ENCODE measurements at places on chromosomes 11 and 22.

DNA sequence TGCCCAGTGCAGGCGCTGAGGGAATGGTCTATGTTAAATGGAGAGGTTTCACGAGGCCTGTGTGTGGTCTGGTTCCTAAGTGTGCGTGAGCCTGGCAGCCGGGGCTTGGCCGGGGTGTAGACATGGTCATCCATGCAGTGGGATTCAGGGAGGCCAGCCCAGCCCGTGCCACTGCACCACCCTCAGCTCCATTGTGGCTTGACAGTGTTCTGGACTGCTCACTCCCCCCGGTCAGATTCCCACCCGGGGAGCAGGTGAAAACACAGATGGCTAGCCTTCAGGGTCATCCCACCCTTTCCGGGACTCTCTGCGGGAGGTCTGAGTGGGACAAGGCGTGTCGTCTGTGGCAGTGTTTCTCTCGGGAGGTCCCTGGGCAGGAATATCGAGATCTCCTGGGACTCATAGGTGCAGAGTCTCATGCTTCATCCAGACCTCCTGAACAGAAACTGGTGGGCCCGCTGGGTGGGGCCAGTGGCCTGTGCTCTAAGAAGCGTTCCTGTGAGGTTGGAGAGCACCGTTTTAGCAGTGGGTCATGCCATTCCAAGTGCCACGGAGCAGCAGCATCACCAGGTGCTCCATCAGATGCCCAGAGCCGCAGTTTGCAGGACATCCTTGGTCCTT lies 52.3 kb downstream of the ST14 start:
- no peak for DNase-seq

- DNase-seq, result no peak
Measured at GRCh38 chr22:35305525-35306070, 5.9 kb downstream of the TOM1 start.

DNA sequence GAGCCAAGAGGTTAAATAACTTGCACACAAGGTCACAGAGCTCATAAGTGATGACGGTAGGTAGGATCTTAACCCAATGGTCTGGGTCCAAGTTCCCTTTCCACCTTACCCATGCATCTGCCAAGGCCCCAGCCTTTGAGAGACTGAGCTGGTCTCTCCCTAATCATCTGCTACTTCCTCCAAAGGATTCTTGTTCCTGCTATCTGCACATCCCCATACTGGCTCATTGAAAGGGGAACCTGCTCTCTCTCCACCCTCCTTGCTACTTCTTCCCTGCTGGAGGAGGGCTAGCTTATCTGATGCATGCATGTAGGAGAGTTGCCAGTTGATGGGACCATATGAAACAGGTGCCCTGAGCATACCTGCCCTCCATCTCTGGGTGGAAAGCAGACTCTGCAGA lies 47.7 kb downstream of the COMMD9 start:
- no peak for DNase-seq

DNA sequence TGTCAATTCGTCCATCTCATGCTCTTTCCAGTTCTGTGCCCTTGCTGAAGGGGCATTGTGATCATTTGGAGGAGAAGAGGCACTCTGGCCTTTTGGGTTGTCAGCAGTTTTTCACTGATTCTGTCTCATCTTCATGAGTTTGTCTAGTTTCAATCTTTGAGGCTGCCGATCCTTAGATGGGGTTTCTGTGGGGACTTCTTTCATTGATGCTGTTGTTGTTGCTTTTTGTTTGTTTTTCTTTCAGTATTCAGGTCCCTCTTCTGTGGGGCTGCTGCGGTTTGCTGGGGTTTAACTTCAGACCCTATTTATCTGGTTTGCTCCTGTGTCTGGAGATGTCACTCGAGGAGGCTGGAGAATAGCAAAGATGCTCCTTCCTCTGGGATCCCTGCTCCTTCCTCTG lies 224.3 kb downstream of the JRKL start:
- DNase-seq, result no peak

GRCh38 chr11:106625566-106625965 lies 392.7 kb downstream of the GUCY1A2 start:
- DNase-seq, result no peak

- DNase-seq, result peak; percentile 12
Measured at GRCh38 chr11:119759324-119759723, 30.3 kb upstream of the NECTIN1 start.

DNA sequence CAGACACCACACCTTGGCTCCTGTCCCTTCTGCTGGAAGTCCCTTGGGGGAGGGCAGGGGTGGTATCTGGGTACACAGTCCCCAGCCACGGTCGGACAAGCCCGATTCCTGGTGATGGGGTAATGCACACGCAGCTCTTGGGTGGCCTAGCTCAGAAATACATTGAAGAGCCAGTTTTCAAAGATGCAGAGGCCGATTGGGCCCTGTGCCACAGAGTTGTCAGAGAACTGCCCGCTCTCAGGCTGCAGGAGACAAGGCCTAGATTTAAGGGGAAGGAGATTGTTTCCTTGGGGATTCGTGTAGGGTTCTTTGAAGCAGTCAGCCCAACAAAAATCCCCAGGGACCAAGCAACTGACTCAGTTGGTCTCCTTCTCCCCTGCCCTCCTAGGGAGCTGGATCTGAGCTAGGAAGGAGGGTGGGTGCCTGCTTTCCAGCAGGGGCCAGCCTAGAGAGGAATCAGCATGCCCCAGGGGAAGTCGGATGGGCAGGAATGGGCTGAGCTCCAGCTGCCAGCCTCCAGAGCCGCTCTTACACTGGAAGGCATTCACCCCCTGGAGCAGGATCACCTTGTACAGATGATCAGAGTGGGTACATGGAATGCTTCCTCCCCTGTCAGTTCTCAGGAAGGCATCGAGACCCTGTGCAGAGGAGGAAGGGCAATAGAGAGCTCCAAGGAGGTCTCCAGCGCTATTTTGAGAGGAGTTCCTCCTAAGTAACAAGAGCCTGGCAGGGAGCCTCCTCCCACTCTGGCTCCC lies 3.3 kb upstream of the SCN4B start:
- no peak for DNase-seq

DNA sequence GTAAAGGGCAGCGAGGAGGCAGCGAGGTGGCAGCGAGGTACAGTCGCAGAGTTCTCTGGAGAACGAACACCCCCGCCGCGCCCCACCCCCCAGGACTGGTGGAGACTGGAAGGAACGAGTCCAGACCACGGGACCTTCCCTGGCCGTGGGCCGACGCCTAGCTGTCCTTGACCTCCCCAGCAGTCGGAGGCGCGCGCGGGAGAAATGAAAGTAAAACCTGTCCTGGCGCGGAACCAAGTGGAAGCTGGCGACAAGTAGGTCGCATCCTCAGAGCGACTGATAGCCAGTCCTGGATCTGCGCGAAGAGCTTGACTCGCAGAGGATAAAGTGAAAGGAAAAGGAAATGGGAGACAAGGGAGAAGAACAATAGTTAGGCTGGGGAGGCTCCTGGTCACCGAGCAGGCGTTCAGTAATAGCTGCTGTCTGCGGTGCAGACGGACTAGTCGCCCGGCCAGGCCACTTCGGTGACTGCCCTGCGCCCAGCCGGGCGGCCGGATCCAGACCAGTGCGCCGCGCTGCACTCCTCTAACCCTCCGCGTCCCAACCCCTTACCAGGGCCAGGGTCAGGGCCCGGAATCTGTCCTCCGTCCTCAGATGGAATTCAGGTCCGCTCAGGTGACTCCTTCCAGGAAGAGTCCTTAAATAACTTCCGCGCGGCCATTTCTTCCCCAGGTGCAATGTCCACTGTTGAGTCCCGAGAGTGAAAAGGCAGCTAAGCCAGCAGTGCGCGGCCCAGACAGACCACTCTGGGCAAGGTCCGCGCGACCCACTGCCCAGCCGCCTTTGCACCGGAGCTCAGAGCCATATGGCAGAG lies 1.9 kb upstream of the ADM start:
- DNase-seq, result no peak

DNA sequence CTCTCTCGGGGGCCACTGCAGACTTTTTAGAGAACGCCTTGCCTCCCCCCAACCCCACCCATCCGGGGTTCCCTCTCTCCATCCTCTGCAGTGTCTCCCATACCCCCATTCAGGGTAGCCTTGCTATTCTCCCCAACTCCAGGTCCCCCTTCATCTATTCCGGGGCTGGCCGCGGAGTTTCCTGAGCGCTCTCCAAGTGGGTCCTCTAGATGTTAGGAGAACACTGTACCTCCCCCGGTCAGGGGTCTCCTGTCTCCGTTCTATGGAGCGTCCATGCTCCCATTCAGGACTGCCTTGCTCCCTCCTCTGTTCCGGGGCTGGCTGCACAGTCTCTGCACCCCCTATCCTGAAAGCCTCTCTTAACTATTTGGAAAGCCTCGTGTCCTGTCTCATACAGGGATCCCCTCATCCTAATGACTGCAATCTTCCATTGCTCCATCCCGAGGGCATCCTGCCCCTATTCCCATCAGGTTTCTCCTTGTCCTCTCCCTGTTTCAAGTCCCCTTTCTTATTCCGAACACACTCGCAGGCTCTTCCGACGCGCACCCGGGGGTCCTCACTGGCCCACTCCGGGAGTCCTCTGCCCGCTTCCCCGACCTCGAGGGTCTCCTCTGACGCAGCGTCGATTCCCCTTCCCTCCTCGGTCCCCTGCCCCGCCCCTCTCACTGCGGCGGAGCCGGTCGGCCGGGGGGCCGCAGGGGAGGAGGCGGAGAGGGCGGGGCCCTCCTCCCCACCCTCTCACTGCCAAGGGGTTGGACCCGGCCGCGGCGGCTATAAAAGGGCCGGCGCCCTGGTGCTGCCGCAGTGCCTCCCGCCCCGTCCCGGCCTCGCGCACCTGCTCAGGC lies at the start of gene NEFH:
Gene NEFH, plus strand, starts transcription at position 802 of the 845 bp plus-strand sequence. CDS start 45 bp downstream, outside the sequence.
- DNase-seq, result no peak

- DNase-seq, result no peak
Measured at GRCh38 chr11:86438685-86439084, 64.0 kb downstream of the CCDC81 start.

DNA sequence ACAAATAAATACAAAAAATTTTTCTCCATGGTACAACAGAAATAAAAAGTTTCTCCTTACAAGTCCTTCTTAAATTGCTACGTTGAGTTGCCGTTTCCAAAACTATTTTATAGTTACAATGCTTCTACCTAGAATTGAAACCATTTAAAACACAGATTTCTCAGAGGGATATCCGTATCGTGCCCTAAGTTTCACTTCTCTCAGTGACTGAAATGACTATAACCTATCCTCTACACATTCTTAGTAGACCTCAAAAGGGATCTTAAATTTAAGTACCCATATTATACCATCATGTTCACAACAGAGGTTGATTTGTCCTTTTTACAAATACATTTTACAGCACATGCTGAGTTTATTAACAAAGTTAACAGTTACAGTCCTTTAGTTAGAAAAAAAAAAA lies 44.1 kb downstream of the USP28 start:
- no peak for DNase-seq

GRCh38 chr22:26276529-26277160 lies 107.4 kb downstream of the SEZ6L start:
- DNase-seq, result no peak

- no peak for DNase-seq
Measured at GRCh38 chr11:109957000-109957399, 136.2 kb upstream of the ZC3H12C start.

- DNase-seq, result no peak
Measured at GRCh38 chr22:20390394-20390907, 3.5 kb upstream of the ZNF74 start.

DNA sequence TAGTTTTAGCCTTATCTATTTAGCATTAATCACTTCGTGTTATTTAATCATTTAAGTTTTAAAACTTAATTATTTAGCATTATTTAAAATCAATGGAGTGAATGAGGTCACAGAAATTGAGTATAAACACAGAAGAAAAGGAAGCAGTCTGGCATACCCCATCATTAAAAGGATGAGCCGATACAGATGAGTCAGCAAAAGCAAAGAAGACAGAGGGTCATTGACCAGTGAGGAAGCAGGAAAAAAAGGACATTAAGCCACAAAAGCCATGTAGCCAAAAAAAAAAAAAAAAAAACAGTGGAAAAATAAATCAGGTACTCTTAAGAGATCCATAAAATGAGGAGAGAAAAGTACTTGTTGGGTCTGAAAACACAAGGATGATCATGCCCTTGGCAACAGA lies 71.5 kb downstream of the TYR start:
- DNase-seq, result no peak

- no peak for DNase-seq
Measured at GRCh38 chr11:108994887-108995286, 330.0 kb downstream of the DDX10 start.

DNA sequence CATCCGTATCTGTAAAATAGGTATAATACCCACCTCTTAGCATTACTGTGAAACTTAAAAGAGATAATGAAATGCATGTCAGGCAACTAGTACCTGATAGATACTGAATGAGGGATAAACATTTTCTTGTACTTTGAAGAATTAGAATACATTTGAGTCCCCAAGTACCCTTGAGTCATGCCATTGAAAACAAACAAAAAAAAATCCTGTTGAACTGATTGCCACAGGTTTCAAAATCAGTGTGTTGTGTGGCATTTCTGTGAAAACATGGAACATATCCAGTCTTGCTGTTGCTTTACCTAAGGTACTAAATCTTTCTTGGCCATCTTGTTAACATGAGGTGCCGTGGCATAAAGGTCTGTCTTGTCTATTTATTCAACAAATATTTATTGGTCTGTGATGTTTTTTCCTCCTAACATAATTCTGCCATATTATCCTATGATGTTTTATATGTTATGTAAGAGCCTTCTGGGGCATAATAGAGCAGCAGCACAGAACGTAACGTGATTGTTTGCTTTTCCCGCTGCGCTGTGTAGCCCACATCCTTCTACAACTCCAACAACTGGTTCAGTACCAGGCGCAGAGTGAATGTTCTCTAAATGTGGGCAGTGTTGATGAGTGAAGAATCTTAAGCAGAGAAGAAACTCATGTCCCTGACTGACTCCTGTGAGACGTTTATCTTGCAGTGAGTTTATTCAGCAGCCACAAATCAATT lies 79.3 kb upstream of the RAB1B start:
- no peak for DNase-seq

DNA sequence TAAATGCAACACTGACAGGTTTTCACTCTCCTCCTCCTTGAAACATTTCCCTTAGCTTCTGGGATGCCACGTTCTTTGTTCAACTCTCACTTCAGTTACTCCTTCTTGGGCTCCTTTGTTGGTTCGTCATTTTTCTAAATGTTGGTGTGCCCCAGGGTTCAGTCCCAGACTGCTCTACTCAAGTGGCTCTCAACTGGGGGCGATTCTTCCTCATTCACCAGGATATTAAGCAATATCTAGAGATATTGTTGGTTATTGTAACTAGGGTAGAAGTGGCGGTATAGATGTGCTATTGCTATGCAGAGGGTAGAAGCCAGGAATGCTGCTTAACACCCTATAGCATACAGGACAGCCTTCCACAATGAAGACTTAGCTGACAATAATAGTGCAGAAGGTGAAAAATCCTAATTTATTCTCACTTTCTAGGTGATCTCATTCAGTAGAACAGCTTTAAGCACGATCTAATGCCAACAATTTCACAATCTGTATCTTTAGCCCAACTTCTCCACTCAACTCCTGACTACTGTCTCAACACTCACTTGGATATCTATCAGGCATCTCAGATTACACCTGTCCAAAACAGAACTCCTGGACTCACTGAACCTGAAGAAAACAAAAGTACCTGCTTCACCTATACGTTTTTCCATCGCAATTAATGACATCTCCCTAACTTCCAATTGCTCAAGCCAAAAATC lies 4.6 kb downstream of the NUP160 start:
- DNase-seq, result no peak

- DNase-seq, result no peak
Measured at GRCh38 chr11:125192183-125192582, 27.6 kb downstream of the PKNOX2 start.

GRCh38 chr11:57277845-57278720 lies 41.0 kb upstream of the APLNR start:
- peak; percentile 85 for DNase-seq

- DNase-seq, result peak; percentile 47
Measured at GRCh38 chr11:112229746-112230433, 3.7 kb downstream of the PTS start.

- no peak for DNase-seq
Measured at GRCh38 chr11:99934008-99934407, 753.1 kb upstream of the ARHGAP42 start.

- peak; percentile 73 for DNase-seq
Measured at GRCh38 chr11:104668797-104669463, 229.3 kb downstream of the CASP12 start.

Measured in fibroblast of the conjunctiva (primary cell).